Cerebellar nuclear complex (tissue), 1 donor: ENCODE measurements at places on chromosomes 5 and 9.

GRCh38 chr5:155150012-155150411, 136.5 kb downstream of the KIF4B start:
- no peak for DNase-seq

DNA sequence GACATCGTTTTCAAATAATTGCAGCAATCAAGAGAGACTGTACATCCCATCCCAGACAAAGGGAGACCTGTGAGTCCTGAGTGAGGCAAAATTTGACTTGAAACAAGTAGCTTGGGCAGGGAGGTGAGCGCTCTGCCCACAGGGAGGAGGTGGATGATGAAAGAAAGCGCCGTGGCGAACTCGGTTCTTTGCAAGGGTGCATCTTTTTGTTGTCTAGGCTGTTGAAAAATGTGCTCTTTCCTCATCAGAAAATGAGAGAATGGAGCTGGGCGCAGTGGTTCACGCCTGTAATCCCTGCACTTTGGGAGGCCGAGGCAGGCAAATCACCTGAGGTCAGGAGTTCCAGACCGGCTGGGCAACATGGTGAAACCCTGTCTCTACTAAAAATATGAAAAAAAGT, 150.5 kb downstream of the GAPVD1 start:
- no peak for DNase-seq

DNA sequence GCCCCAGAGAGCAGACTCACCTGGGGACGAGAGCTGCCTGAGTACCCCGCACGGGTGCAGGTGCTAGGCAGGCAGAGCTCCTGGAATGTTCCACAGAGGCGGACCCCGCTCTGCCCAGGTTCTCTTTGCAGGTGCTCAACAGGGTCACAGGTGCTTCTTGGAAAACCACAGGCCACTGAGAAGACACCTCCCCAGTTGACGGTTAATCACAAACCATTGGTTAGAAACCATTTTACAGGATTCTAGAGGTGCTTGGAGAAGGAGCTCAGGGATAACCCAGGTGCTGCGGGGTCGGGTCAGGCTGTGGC, 17.3 kb upstream of the SLC6A19 start:
- DNase-seq = no peak

DNA sequence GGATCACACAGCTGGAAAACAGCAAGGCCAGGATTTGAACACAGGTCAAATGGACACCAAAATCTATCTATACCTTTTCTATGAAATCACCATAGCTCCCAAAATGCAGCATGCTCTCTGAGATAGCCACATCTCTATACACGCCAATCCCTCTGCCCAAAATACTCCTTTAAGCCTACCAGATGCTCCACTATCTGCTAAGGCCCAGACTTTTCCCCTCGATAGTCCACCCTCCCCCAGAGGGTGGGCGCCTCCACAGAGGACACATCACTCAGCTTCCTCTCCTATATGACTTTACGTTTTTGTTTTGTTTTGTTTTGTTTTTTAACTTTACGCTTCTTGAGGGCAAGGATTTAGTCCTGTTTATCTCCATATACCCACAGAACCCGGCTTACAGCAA, 46.8 kb downstream of the MTMR12 start:
- no peak for DNase-seq

- no peak for DNase-seq
Observed at GRCh38 chr9:35274993-35275392, 113.2 kb downstream of the UNC13B start.
